NCI-H2171 (cell line): ENCODE measurements at places on chromosomes 4 and X.
A peak's percentile ranks its signal among the peaks of the same experiment; 100 is the strongest.

- DNase-seq: no peak
These were observed 33.9 kb upstream of the STIM2 start for GRCh38 chr4:26826721-26827120.

DNA sequence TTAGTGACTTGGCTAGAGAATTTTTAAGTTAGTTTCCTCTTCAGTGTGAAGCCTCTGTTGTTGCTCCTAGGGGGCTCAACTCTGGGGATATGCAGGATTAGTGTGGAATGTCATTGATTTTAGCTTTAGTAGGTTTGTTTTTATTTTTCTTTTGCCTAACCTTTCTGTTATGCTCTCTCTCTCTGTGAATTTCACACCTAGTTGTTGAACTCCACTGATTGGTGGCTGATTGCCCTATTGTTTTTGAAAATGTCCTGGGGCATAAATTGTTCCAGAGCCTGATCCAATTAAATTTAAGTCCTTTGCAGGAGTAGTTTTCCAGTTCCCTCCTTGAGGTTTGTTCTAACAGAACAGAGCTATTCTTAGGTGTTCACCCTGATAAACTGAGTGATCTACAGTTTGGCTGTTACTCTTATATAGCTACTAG lies 393.3 kb upstream of the CTSO start:
- no peak for DNase-seq

DNA sequence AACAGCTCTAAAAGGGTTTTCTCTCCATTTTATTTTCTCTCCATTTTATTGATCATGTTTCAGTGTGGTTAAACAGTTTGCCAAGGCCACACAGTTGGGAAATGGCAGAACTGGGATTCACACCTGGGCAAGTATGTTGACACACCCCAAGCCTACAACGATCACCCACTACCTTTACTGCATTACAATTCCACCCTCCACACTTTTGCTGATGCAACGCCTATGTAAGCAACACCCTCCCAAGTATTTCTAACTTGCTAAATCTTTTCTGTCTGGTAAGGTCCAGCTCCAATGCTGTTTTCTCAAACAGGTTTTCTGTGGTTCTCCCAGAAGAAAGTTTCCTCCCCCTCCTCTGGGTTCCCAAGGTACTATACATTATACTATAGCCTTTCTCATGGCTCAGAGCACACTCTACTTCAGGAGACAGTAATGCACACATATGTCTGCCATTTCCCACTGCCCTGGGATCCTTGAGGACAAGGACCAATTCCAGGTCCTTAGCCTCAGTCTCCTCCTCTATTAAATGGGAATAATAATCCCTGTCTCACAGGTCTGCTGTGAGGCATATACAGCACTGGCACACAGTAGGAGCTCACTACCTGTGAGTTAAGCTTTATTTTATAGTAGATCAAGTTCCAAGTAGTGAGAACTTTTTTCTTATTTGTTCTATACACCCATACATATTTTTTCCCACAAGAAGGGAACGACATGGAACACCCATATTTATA lies 27.9 kb downstream of the IQSEC2 start:
- no peak for DNase-seq

GRCh38 chr4:173464481-173464880 lies 65.5 kb downstream of the HAND2 start:
- no peak for DNase-seq

- DNase-seq: no peak
These were observed 38.3 kb downstream of the TKTL1 start for GRCh38 chrX:154333837-154334271.

- no peak for DNase-seq
These were observed 15.7 kb upstream of the TET2 start for GRCh38 chr4:105130945-105131344.

GRCh38 chr4:107709916-107710315 lies 10.1 kb downstream of the PAPSS1 start:
- no peak for DNase-seq

DNA sequence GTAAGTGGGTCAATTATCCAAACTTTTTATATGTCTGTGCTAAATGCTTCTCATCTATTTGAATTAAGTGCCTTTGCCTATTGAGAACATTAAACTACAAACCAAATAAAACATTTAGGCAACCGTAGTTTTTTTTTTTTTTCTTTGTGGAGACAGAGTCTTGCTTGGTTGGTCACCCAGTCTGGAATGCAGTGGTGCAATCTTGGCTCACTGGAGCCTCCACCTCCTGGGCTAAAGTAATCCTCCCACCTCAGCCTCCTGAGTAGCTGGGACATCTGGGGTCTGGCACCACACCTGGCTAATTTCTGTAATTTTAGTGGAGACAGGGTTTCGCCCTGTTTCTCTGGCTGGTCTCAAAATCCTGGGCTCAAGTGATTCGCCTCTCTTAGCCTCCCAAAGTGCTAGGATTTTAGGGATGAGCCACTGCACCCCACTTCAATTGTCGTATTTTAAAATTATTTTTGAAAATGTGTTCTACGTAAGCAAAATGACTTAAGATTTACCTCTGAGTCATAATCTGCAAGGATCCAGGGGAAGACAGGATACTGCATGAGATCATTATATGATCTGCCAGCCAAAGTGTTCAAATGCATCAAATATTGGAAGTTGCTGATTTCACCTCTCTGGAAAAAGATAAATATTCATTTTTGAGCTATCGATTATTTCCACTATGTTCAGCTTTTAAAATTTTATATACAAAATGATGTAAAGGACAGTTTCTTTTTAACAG lies 125.6 kb downstream of the CDS1 start:
- DNase-seq: no peak

DNA sequence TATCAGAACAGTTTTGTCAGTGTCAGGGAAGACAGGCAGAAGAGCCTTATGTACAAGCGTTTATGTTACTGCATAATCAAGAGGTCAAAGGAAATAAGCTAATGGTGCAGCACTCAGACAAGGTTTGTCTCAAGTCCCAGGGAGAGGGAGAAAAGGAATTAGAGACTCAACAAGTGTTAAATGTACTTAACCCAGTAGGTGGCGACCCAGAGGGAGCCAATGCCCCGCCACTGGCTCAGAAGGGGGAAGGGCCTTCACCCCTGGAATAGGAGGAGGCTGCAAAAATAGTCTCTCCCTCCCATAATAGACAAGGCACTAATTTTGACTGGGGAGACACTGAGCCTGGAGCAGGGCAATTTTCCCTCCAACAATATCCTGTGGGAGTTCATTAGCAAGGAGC lies 14.1 kb upstream of the PAPSS1 start:
- no peak for DNase-seq

- no peak for DNase-seq
These were observed 48.7 kb downstream of the FGFRL1 start for GRCh38 chr4:1060121-1060520.

GRCh38 chr4:126959056-126959745 lies 673.6 kb upstream of the INTU start:
- no peak for DNase-seq

- DNase-seq: no peak
These were observed 562.7 kb downstream of the RPA4 start for GRCh38 chrX:97446298-97446882.

GRCh38 chrX:68332201-68332731 lies 101.0 kb downstream of the OPHN1 start:
- no peak for DNase-seq

DNA sequence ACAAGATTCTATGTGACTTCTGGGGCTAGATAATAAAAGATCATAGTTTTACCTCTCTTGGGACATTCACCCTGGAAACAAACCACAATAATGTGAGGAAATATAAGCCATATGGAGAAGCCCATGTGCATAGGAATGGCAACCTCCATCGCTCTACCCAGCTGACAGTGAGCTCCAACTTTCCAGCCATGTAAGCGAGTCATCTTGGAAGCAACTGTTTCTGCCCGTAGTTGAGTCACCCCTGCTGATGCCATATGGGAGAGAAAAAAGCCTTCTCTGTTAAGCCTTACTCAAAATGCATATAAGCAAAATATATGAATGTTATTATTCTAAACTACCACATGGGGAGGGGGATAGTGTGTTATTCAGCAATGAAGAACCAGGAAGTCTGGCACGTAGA lies 31.4 kb upstream of the RELL1 start:
- DNase-seq: no peak

DNA sequence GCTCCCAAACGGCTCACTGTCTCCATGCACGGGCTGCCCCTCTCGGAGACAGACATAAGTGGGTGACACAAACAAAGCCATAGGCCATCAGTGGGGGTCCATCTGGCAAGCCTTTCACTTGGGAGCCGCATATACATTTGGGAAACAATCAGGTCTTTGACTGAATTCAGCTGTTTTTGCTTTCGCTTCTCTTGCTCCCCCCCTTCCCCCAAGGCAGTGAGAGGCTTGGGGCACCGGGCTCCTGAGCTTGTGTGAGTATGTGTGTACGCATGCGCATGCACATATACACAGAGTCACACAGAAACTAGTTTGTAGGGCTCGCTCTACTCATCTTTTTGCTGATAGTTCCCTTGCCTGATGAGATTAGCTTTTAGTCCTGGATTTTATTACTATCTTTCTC lies 284.4 kb downstream of the AFF2 start:
- DNase-seq: no peak

DNA sequence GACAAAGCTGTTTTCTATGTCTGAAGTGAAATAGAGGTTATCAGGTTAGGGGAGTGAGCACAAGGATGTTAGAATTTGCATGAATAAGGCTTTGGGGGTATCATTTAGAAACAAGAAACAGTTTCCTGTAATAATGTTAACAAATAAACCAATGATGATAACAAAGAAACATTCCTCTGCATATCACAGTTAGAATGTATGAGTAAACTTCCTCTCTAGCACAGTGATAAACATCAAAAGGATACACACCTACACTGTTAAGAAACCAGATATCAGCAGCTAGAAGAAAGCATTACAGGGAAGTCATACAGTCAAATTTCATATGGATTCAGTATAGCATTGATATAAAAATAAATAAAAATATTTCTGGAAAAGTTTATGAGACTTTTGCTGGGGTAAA lies 340.0 kb upstream of the MAGEB16 start:
- DNase-seq: no peak

GRCh38 chr4:56907489-56908205 lies at the start of gene REST:
Gene REST, plus strand, starts transcription at chr4:56907900. Its CDS starts 2,739 bp downstream, at chr4:56910639.
- peak; percentile 8 for DNase-seq

GRCh38 chr4:5942947-5943346 lies 50.1 kb upstream of the CRMP1 start:
- no peak for DNase-seq

GRCh38 chr4:86223472-86223871 lies 136.4 kb downstream of the MAPK10 start:
- DNase-seq: no peak

GRCh38 chr4:8287343-8288280 lies 18.1 kb downstream of the HTRA3 start:
- no peak for DNase-seq

GRCh38 chrX:110251526-110251925 lies 66.4 kb downstream of the AMMECR1 start:
- DNase-seq: no peak

DNA sequence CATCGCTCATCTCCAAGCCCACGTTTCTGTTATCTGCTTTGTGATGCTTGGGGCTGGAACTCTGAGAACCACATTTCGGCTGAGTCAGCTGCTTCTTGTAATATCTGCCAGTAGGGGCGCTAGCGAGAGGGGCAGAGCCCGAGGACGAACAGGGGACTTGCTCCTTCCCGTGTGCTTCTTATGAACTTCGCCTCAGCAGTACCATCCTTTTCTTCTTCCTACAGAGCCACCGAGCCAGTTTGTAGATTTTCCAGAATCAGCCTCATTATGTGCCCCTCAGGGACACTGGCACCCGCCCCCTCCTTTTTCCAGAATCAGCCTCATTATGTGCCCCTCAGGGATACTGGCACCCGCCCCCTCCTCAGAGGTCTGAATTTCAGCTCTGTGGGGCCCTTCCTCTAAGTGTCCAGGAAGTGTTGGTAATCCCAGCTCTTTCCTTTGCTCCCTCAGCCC lies 441.7 kb upstream of the RASGEF1B start:
- DNase-seq: peak; percentile 21

DNA sequence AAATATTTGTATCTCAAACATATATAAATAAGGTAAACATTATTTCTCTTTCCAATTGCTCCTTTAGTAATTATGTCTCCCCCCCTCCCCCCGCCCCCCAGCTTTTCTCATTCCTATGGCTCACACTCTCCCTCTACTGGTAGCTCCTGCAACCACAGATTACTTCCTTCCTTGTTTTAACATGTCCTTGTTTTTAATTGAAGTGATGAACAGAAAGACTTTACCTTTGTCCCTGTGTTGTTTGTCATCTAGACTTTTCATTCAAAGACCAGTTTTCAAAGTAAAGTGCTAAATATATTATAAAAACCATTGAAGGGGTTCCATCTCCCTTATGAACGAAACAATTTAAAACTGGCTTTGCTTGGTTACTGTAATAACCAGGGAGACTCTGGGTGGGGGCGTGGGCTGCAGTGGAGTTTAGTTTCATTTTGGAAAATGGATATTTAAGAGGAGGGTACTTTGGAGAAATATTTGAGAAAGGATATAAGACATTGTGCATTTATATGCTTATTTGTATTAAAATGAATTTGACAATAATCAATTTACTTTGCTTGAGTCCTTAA lies 352.9 kb downstream of the RAPGEF2 start:
- no peak for DNase-seq

GRCh38 chr4:54315561-54316538 lies 86.8 kb downstream of the PDGFRA start:
- no peak for DNase-seq

DNA sequence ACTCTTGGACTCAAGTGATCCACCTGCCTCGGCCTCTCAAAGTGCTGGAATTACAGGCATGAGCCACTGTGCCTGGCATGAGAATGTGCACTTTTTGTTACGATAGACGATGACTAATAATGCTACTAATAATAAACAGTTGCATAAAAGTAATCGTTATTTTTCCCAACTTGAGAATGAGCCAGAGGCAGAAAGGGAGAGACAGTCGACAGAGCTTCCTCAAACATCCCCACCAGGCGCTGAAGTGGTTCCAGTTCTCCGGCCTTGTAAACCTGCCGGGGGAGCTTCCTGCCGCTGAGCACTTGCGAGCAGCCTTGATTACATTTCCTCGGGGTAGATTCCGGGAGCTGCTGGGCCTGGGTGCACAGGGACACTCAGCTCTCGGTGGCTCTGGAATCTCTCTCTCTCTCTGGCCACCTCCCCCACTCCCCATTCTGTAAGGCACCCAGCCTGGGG lies 8.9 kb upstream of the HTRA3 start:
- no peak for DNase-seq

- no peak for DNase-seq
These were observed 28.3 kb upstream of the DCAF12L1 start for GRCh38 chrX:126580877-126581276.

- DNase-seq: no peak
These were observed 66.5 kb upstream of the MAGEB18 start for GRCh38 chrX:26071618-26072017.

GRCh38 chr4:97662133-97662532 lies 481.1 kb downstream of the STPG2 start:
- DNase-seq: no peak
